HFFc6 (cell line): ENCODE measurements at places on chromosomes 16 and 17. TPM values are rescaled to one million over a fixed set of nuclear protein-coding genes. Genes with fewer than 3 reads are reported as not detected.

ALOX15 gene
- not detected in 3 replicates for total RNA-seq

RNF157 gene
- total RNA-seq: 0.05 to 0.19 TPM in 2 of 3 replicates, not detected in the other

EME2 gene
- 11.8 to 15.0 TPM (median 14.1 TPM) in 3 replicates for total RNA-seq

ARHGDIG gene
- total RNA-seq: not detected in 3 replicates

ARL5C gene
- not detected in 3 replicates for total RNA-seq

EXOC3L1 gene
- total RNA-seq: not detected in 3 replicates

CDR2L gene
- total RNA-seq: 31.0 to 36.9 TPM (median 32.0 TPM) in 3 replicates

TSPAN10 gene
- total RNA-seq: 16.9 to 19.4 TPM (median 17.4 TPM) in 3 replicates

KRTAP4-5 gene
- not detected in 3 replicates for total RNA-seq

HS3ST2 gene
- total RNA-seq: not detected in 3 replicates

ANKRD40CL gene
- total RNA-seq: not detected in 3 replicates

ZSCAN10 gene
- not detected in 3 replicates for total RNA-seq

TMEM114 gene
- total RNA-seq: not detected in 3 replicates

VAT1L gene
- not detected in 2 replicates for total RNA-seq

PYDC1 gene
- total RNA-seq: not detected in 3 replicates

TNK1 gene
- 0.20 to 0.51 TPM (median 0.26 TPM) in 3 replicates for total RNA-seq

C1QL1 gene
- total RNA-seq: 0.16 to 0.25 TPM (median 0.24 TPM) in 3 replicates
